ENCODE measurements at places on chromosomes 13 and 19.

DNA sequence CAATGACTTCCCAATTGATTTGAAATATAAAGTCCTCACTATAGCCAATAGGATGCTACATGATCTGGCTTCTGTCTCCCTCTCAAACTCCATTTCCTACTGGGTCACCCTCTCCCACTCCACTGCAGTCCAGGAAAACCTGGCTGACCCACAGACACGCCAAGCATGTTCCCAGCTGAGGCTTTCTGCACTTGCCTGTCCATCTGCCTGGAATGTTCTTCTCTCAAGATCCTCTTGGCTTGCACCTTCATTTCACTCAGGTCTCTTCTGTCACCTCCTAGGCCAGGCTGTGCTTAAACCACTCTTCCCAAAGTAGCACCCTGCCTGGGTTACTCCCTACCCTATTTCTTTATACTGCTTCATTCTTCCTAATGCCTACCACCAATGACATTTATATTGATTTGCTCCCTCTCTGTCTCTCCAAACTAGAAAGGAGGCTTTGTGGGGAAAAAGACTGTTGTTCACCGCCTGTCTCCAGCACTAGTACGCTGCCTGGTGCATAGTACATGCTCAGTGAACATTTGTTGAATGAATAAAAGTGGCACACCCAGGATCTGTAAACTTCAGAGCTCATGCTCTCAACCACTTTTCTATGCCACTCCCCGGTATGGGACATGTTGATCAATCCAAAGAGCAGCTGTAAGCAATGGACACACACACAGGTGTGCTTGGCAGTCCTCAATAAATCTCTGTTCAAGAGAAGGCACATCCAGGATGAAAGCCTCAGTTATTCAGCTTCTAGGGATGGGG lies 261.3 kb downstream of the FOXO1 start:
- DNase-seq, result no peak

DNA sequence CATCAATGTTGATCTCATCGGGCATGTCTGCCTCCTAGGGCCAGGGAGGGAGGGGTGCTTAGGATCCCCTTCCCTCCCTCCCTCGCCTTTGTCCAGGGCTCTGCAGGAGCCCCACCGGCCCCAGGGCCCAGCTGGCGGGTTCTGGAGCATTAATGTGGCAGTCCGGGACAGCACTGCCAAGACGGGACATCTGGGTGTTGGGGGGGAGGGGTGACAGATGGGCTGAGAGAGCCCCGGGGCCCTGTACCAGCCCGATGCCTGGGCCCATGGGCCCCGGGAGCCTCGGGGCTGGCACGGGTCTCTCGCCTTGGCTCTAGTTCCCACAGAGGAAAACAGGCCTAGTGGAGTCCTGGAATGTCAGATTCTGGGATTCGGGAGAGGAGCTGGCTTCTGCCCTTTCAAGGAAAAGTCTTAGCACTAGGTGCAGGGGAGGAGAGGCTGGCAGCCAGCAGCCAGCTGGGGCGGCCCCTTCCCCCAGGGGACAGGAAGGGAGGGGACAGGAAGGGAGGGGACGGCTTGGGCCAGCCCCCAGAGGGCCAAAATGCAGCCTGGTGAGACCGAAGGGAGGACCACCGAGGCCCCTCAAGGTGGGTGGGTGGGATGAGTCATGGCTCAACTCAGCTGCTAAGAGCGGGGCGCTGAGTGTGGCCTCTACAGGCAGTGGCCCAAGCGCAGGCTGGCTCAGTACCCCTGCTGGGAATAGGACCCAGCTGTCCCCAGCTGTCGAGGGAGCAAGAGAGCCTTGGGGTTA lies 3.1 kb downstream of the PPP1R14A start:
- no peak for DNase-seq

- no peak for DNase-seq
These were observed 386 bp downstream of the RRAS start for GRCh38 chr19:49639401-49640112.

GRCh38 chr19:50551034-50551714 lies 17.1 kb downstream of the LRRC4B start:
- DNase-seq, result no peak

DNA sequence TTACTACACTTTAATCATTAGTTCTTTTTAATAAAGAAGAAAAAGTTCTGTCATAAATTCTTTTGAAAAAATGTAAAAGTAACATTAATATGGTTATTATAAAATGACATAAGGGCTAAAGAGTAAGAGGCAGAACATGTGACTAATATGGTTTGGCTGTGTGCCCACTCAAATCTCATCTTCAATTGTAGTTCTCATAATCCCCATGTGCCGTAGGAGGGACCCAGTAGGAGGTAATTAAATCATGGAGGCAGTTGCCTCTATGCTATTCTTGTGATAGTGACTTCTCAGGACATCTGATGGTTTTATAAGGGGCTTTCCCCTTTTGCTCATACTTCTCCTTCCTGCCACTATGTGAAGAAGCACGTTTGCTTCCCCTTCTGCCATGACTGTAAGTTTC lies 104.5 kb downstream of the UGGT2 start:
- DNase-seq, result no peak

Measured in stimulated activated CD8-positive, alpha-beta memory T cell treated with anti-CD3 and anti-CD28 coated beads, Interleukin-12 subunit alpha, Interleukin-12 subunit beta, amount 100 ng/mL, for 1 hour (primary cell).